ENCODE measurements at places on chromosomes 16 and 17.

GRCh38 chr16:55499951-55500529 lies 8.8 kb upstream of the LPCAT2 start:
- DNase-seq = no peak

DNA sequence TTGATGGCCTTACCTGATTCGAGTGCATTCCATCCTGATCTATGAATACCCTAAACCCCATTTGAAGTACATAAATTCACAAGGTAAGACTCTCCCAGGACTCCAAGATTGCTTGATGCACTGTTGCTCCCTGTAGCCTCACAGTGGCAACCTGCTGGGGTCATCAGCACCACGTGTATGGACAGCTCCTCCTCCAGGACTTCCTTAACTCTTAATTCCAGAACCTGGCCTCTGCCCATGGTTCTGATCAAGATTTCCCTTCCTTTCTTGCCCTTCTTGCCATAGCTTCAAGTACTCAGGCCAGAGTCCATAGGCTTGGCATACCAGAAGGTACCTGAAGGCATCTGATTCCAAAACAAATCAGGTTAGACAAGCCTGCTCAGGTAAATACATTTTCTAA lies 34.0 kb upstream of the NLK start:
- DNase-seq = no peak

DNA sequence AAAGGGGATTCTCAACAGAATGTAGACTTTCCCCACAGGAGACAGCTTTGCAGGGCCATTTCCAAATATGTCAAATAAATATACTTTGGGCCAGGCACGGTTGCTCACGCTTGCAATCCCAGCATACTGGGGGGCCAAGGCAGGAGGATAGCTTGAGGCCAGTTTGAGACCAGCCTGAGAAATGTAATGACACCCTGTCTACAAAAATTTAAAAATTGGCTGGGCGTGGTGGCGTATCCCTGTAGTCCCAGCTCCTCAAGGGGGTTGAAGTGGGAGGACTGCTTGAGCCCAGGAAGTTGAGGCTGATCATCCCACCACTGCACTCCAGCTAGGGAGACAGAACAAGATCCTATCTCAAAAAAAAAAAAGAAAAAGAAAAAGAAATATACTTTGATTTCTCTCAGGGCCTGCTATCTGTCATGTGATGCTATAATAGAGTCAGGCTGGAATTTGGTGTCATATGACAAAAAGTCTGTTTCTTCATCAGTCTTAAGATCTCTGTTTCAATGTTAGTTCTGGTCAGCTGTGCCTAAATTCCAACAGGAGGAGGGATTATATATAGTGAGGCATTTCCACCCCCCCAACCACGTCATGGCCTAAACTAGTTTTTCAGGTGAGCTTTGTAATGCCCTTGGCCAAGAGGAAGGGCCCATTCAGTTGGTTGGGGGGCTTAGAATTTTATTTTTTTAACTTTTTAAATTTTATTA lies 4.3 kb upstream of the ZDHHC7 start:
- no peak for DNase-seq

- DNase-seq = peak; percentile 53
These were observed at the start of gene SLC16A13 for GRCh38 chr17:7035591-7036368. TSS of gene SLC16A13 (plus strand) at chr17:7036015. CDS start at chr17:7036383, 368 bp downstream.

- DNase-seq = no peak
These were observed 50.7 kb upstream of the RPL38 start for GRCh38 chr17:74152591-74153455.
